ENCODE measurements at places on chromosomes 12 and 14. TPM values are rescaled to one million over a fixed set of nuclear protein-coding genes. Genes with fewer than 3 reads are reported as not detected.

VSIG10 gene
- 18.4 TPM for total RNA-seq

PYM1 gene
- total RNA-seq, result 30.2 TPM

PMEL gene
- 0.67 TPM for total RNA-seq

ATXN7L3B gene
- 26.1 TPM for total RNA-seq

FSCB gene
- total RNA-seq, result 0.15 TPM

SLC6A12 gene
- total RNA-seq, result not detected

KRT72 gene
- total RNA-seq, result not detected

MMP17 gene
- total RNA-seq, result 6.8 TPM

KITLG gene
- 48.5 TPM for total RNA-seq

MOAP1 gene
- 73.8 TPM for total RNA-seq

GRCh38 chr14:98512501-98513251, 759.3 kb downstream of the BCL11B start:
- no peak for ATAC-seq

- ATAC-seq, result no peak
Observed at GRCh38 chr14:69490219-69490918, 5.8 kb downstream of the PLEKHD1 start.

- no peak for ATAC-seq
Observed at GRCh38 chr14:93331002-93331727, 1.7 kb downstream of the BTBD7 start.

- ATAC-seq, result no peak
Observed at GRCh38 chr14:102868956-102869547, 53.4 kb upstream of the AMN start.

GRCh38 chr14:90651271-90651804, 164.9 kb downstream of the TTC7B start:
- no peak for ATAC-seq

DNA sequence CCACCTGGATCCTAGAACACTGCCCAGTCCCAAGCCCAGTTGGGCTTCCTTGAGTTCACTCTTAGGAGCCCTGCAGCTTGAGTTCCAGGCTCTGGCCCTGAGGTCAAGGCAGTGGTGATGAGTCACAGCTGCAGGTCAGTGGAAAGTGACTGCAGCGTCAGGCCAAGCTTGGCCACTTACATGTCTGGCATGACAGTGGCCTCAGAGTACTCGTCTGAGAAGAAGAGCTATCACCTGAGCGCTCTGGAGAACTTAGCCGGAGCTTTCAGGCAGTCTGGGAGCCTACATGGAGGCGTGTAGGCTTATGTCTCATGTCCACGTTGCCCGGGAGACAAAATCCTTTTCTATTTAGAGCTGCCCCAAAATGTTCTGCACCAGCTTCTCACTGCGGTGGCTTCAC, 75.6 kb downstream of the ARL6IP4 start:
- no peak for ATAC-seq

DNA sequence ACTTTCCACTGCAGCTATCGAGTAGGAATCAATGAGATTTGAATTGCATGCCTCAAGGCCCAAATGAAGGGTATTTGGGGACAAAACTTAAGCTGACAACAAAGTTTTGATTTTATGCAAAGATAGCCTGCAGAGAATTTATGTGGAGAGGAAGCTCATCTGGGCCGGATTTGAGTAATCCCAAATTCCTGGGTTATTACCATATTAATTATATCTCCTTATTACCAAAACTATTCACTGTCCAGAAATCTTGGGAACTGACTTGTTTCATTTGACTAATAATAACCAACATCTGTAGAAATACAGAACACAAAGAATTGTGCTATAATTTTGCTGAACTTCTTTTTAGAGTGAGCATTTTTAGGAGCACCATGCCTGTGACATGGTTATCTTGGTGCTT, 70.4 kb downstream of the KITLG start:
- ATAC-seq, result no peak

DNA sequence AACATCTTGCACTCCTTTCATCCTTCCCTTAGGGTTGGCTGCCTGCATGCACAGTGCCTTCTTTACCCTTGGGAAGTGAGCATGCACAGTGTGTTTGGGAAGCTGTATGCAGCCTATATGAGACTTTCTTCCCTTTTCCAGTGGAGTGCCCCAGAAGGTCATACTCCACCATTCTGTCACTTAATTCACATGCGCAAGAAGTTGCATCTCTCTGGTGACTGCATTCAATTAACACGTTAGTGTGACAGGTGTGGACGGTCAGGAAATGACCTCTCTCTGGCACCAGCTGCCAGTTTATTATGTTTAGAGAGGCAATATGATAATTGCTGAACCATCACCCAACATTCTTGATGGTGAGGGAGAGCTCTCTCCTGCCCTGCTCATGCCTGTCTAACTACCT, 770.0 kb downstream of the FLRT2 start:
- ATAC-seq, result no peak

- no peak for ATAC-seq
Observed at GRCh38 chr14:54570631-54571415, 3.9 kb downstream of the SAMD4A start.

DNA sequence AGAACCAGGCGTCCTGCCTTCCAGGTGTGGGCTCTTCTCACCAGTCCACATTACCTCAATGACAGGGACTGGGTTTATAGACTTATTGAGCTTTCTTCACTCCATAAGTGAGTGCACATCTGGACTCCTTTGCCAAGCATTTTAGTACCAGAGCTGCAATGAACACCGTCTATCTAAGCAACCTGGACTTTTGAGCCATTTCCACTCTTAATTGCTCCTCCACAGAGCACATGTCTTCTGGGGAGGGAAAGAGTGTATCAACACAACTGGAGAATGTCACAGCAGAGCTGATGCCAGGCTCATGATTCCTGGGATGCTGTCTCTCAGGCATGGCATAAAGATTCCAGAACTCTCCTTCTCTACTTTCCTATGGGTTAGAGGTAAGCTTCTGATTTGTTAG, 43.0 kb upstream of the BDKRB2 start:
- no peak for ATAC-seq

DNA sequence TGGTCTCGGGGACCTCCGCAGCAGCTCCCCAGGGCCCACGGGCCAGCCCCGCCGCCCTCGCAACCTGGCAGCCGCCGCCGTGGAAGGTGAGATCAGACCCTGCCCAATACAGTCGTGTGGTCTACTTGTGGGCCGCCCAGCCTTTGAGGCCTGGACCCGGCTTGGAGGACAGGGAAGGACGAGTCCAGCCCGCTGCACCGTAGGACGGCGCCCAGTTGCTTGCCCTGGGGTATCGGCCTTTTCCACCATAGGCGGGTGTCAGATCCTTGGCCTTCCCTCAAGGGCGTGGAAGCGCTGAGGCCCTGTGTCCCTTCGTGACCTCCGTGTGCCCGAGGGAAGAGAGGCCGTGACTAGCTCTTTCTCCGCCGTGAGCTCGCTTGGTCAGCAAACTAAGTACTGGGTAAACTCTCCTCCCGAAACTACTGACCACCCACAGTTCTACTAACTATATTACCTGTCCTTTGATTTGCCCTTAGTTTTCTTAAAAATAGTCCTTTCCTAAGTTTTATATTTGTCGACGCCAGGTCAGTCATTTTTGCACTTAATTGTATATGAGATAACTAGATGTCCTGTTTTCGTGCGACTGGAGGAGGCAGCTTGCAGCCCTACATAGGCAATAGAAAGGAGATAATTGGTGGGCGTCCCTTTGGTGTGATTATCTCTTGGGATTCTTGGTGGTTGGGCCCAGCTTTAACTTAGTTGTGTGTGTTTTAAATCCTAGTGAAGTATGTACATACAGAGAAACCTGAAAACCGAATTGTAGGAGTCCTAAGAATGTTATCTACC, 757 bp downstream of the SLC25A3 start:
- ATAC-seq, result peak; percentile 41

DNA sequence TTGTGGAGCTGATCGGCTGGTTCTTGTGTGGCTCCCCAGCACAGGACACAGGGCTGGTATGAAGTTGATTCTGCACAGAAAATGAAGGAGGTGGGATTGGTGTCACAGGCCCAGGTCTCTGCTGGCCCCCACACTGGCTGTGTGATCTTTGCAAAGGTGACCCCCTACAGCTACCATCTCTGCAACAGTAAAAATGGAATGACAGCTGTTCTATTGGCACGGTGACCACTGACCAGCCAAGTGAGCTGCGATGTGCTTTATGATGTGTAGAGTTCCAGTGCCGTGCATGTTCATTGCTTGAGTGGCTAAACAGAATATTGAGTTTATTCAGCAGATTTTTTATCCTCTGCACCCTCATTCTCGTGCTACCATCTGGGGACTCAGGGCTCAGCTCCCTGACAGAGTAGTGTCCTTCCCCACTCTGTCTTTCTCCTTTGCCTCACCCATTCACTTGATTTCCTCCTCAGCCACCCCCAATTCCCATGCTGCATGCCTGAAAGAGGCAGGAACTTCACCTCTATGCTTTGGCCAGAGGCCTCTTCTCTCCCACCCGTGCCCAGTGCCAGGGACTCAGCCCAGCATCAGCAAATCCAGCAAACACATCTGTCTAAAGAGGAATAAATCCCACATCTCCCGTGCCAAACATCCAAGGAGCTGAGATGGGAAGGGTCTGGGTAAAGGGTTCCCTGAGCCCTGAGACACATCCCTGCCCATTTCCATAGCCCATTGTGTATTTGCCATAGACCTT, 21.2 kb downstream of the C14orf132 start:
- no peak for ATAC-seq

GRCh38 chr12:100213016-100213891, 12.6 kb downstream of the ACTR6 start:
- no peak for ATAC-seq

- ATAC-seq, result no peak
Observed at GRCh38 chr12:44573723-44574122, 302.4 kb downstream of the NELL2 start.

GRCh38 chr12:83016218-83016835, 329.6 kb downstream of the TMTC2 start:
- ATAC-seq, result peak; percentile 82

DNA sequence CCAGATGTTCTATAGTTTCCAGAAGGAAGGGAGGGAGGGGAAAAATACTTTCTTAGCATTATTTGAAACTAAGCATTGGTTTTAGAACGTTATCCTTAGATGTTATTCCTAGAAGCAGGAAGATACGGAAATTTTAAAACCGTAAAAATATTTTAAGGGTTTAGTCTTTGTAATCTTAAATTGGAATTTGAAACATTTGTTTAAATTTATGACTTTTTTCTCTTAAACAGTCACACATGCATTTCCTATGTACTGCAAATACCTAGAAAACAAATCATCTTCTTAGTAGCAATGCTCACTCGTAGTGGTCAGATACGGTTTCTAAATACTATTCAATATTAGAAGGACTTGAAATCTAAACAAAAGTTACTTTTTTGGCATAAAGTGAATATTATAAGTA, 282.0 kb downstream of the ERC1 start:
- ATAC-seq, result no peak

DNA sequence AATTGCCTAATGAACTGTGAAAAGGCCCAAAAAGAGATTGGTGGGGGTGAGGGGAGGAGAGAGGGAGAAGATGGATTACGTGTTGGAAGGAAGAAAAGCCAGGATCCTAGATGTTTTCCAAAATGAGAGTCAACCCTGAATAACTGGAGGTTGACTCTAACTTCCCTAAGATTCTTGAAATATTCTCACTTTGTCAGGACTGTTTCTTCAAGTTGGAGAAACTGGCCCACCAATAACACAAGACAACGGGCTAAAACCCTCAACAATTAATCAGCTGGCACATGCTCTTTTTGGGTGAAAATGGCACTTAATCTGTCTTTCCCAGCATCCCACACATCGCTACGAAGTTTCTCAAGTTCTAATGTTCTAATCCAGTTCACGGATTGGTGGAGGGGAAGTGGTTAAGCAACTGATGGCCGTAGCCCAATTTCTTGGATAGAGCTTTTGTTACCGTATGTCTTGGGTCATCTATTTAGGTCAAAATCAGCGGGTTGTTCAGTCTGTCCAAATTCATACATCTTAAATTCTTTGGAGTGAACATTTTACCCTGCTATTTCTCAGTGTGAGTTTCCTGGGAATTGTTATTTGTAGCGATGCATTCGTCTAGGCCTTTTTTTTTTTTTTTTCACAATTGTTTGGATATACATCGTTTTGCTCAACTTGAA, 49.0 kb downstream of the GPHB5 start:
- ATAC-seq, result peak; percentile 71

- no peak for ATAC-seq
Observed at GRCh38 chr14:102066041-102066451, 20.8 kb downstream of the HSP90AA1 start.

GRCh38 chr14:84874436-84874835, 655.5 kb upstream of the FLRT2 start:
- ATAC-seq, result no peak

DNA sequence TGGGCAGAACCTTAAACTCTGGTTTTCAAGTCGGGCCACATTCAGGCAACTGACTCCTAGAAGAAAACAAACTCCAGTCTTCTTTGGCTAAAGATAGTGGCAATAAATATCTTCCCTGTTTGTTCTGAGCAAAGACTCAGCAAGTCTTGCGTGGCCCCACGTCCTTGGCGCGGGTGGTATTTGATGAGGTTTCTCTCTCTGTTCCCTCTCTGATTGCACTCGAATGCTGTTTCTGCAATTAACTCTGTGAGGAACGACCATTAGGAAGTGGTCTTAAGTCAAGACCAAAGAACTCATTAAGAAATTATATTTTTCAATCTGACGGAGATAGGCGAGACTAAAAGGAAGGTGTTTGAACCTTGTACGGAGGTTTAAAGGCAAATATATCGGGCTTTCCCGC, 177.6 kb downstream of the TMEM132C start:
- ATAC-seq, result no peak

GRCh38 chr14:71362920-71363584, 455.8 kb downstream of the PCNX1 start:
- peak; percentile 40 for ATAC-seq

- no peak for ATAC-seq
Observed at GRCh38 chr12:50162230-50162629, 4.9 kb downstream of the CERS5 start.

- ATAC-seq, result peak; percentile 36
Observed at GRCh38 chr14:104138098-104138717, at the start of gene KIF26A. Gene KIF26A, plus strand, starts transcription at chr14:104138587. Its CDS starts 136 bp downstream, at chr14:104138723.
